ENCODE measurements at places on chromosomes 5 and 9.

DNA sequence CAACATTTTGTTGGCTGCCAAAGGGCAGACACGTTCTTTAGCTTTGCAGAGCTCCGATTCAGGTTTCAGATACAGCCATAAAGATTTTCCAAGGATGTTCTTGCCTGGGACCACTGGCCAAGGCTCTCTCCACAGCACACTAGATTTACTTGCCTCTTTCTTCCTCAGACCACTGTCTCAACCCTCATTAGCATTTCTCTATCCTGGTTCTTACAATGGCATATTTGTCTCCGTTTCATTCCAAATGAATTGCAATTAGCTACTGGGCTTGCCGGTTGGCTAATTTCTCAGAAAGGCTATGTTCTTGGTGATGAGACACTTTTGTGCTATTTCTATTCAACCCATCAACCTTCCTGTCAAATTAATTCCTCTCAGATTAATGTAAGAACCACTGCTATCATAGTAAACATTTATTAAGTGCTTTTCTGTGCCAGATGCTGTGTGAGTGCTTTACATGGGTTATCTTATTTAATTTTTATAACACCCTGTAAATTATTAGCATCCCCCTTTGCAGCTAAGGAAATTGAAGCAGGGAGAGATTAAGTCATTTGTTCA, 118.4 kb upstream of the NR3C1 start:
- no peak for DNase-seq

DNA sequence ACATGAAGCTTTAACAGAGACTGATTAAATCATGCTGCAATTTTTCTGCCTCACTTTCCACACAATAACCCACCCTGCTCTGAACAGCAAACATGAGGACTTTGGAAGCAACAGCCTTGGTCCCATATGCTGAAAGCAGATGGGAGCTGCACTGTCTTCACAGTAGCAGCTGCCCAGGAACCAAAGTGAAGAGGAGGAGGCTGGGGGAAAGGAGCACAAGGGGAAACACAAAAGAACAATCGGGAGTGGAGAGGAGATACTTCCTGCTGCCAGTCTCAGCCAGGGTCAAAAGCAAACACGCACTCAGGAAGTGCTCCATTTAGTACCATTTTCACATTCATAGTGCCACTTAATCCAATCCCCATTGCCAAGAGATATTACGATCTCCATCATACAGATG, 183.3 kb upstream of the PUM3 start:
- no peak for DNase-seq

GRCh38 chr5:91645347-91645746, 262.2 kb upstream of the ARRDC3 start:
- DNase-seq = no peak

GRCh38 chr9:86637515-86637914, 283.3 kb upstream of the TUT7 start:
- peak; percentile 58 for DNase-seq

DNA sequence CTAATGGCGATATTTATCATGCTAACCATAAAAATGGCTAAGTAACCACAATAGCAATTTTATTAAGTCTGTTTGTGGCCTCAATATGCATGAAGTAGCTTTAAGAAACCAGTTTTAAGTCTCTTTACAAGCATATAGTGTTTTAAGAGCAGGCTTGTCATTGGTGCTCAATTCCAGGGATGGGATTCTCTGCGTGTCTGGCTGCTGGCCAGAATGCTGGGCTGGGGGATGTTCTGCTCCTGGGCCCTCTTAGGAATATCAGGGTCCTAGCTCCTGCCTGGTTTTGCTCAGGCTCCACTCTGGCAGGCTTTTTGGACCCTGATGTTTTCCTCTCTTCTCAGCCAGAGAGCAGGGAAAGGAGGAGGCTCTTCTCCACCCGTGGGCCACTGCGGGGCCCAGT, 127.2 kb downstream of the PDE8B start:
- no peak for DNase-seq

- no peak for DNase-seq
Measured at GRCh38 chr5:38889424-38889823, 43.6 kb downstream of the OSMR start.

DNA sequence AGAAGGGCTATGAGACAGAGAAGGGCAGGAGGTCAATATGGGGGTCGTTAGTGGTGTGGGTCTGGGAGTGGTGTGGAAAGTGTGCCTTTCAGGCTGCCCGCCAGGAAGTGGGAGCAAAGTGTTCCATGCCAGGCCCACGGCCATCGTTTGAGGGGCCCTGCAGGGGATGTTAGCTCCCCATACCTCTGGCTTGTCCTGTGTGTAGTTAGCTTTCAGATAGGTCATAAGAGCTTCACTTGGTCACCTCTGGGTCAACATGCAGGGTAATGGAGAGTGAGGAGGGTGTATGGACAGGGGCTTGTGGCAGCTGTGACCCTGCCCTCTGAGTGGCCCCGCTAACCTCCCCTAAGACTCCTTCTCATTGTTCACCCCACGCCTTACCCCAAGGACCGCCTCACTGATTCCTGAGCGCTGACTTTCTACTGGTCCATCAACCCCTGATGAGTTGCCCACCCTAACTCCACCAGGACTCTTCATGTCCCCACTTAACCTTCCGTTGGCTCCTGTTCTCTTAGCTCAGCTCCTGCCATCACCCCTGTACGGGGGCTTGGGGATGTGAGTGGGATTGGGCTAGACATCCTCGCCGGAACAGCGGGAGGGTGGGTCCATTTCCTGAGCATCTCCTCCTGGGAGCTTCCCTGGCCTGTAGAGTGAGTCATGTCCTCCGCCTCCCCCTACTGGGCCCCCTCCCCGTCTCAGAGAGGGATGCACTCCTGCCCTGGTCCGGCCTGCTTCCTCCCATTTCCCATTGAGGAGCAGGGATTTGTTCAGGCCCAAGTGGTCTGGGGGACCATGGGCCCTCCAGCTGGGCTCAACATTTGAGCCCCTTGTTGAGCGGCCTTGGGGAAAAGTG, 125.7 kb downstream of the FGF18 start:
- DNase-seq = no peak

GRCh38 chr9:112380825-112381221, 915 bp downstream of the HSDL2 start:
- DNase-seq = peak; percentile 31

GRCh38 chr9:34671307-34671706, 8.8 kb upstream of the CCL27 start:
- no peak for DNase-seq

DNA sequence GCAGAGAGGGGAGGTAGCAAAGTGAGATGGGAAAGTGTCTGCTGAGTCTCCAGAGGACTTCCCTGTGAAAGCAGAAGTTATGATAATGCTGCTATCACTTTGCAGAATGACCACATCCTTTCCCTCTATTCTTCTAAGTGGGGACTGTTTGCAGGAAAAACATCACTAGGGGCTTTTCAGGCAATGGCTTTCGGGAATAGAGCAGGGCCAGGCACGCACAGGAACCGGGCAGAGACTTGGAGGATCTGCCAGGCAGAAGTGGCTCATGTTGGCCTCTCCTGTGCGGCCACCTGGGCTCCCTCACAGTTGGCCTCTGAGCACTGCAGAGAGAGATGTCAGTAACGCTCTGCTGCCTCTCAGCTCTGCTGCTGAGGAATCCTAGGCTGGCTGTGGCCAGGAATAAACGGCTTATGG, 214.7 kb downstream of the MAST4 start:
- DNase-seq = no peak

DNA sequence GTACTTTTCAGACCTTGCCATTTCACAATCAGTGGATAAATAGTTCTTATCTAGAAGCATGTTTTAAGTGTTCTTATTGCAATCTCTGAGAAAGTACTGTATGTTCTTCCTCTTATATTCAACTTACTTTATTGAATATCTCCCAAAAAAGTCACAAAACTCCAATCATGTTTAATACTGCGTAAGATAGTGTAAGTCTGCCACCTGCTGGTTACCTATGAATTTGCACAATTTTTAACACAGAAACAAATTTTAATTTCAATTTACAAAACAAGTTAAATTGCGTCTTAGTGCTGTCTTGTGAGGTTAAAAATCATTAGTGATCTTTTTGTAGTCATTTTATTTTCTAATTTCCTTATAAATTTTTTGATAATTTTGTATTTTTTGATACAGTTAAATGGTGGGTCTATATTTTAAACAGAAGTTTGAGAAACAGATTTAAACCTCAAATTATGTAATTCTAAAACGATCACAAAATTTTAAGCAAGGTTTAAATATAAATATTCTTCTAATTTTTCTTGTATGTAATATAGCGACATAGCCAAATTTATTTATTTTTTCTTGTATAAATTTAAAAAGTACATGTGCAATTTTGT, 115.8 kb downstream of the EMB start:
- DNase-seq = peak; percentile 31

GRCh38 chr9:134234687-134235359, 70.5 kb upstream of the RNU6ATAC start:
- DNase-seq = no peak

GRCh38 chr5:156892223-156892622, 42.1 kb downstream of the PPP1R2B start:
- no peak for DNase-seq

GRCh38 chr9:73135394-73135793, 16.3 kb upstream of the ANXA1 start:
- no peak for DNase-seq

GRCh38 chr5:87411973-87412629, 629 bp downstream of the CCNH start:
- DNase-seq = peak; percentile 47

DNA sequence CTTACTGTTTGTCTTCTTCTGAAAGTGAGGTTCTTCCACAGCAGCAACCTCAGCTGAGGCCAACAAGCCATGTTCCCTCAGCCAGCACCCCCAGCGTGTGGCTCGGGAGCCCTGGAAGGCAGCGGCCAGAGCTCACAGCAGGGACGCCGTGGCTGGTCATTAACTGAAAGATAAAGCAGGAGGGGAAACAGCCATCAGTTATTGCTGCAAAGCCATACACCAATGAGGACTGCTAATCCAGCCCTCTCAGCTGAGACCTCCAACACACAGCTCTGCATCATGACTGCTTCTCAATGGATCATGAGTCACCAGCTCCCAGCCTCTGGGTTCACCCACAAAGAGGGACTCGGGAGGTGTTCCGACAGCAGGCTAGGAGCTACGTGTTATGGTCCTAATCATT, 24.3 kb downstream of the ABCA1 start:
- DNase-seq = peak; percentile 73

GRCh38 chr5:178469975-178470759, 120.0 kb downstream of the COL23A1 start:
- DNase-seq = no peak

GRCh38 chr9:77176106-77176505, 1.2 kb upstream of the VPS13A start:
- DNase-seq = no peak

DNA sequence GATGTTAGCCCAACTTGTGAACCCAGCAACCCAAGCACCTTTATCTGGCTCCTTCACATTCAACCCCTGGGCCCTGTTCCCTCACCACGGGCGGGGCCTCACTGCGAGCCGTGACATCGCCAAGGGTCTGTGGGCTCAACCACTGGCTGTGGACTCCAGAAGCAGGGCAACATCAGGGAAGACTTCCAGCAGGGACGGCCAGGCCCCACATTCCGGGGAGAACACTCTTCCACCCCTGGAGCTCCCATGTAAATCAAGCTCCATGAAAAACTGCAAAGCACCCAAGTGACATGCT, 175.3 kb downstream of the ERCC6L2 start:
- DNase-seq = no peak

DNA sequence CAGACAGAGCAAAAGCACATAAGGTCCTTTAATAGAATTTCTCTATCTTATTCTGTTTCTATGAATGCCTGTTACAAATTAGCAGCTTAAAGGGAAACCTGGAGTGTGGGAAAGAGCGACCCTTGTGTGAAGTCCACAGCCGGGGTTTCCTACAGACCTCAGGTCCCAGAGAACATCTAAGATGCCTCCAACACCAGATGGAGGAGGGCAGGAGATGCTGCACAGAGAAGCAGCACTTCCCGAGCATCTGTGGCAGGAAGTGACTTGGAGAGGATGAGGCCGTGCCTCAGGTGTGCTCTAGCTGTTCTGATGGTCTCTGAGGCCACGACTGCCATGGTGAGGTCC, 26.8 kb downstream of the IRF1 start:
- DNase-seq = no peak

DNA sequence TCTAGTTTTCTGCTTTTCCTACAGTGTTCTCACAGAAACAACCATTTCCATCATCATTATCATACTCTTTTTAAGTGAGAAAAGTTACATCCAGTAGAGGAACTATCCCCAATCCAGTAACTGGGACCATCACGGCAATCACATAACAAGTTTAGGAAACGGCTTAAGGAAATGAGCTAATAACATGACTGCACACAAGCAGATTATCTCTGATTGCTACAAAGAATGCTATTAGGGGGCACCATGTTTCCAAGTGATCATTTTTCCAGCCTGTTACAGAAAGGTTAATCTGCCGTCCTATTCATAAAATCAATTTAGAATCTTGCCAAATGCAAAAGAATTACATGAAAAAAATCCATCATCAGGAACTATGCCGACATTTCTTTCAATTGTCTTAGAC, 94.6 kb downstream of the EFNA5 start:
- DNase-seq = no peak

GRCh38 chr9:127184641-127185040, 62.2 kb upstream of the ANGPTL2 start:
- DNase-seq = peak; percentile 14

GRCh38 chr5:72133212-72133990, 26.1 kb downstream of the MAP1B start:
- DNase-seq = peak; percentile 81

DNA sequence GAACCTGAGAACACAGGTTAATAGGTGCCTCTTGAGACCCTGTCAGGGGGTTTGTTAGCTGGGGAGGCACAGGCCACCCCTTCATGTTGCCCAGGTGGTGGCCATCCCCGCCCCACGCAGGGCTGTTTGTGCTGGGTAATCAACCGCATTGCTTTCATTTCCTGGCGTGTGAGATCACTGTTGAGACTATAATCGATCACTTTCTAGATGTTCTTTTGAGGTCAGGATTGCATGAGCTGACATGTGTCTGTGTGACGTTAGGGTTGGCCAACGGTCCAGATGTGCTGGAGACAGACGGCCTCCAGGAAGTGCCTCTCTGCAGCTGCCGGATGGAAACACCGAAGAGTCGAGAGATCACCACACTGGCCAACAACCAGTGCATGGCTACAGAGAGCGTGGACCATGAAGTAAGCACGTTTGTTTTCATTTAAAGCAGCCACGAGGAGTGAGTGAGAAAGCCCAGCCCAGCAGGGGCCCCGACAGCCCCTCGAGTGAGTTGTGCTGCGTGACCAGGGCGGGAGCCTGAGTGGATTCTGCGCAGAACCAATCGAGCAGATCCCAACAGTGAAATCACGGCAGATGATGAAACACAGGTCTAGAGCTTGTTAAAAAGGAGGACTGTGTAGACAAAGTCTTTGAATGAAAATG, 115.0 kb upstream of the CACNA1B start:
- DNase-seq = peak; percentile 86

DNA sequence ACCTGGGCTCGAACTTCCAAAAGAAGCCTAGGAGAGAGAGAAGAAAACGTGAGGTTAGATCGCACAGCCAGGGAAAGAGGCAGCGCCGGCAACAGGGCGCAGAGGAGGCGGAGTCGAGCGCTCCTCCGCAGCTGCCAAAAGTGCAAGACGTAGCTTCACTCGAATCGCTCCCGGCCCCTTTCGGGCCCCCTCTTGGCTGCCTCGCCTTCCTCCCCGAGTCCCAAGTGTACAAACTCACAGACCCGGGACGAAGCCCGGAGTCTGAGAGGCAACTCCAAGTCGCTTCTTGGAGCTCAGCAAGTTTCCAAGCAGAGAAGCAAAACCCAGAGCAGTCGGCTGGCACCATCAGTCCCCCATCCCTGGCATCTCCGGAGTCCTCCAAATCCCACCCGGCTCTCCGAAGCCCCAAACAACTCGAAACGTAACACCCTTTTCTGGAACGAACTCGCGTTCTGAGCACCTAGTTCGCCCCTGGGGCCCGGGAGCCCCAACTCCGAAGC, 1.2 kb downstream of the MIER3 start:
- peak; percentile 66 for DNase-seq

- no peak for DNase-seq
Measured at GRCh38 chr9:69317894-69318293, 7.1 kb upstream of the ENTREP1 start.
